ENCODE measurements at places on chromosomes 4 and X. TPM values are rescaled to one million over a fixed set of nuclear protein-coding genes. Genes with fewer than 3 reads are reported as not detected.

- no peak overlapping the region for H3K4me3 ChIP-seq
- no peaks in the 10 kb centered on the region for H3K4me1 ChIP-seq
- H3K27ac ChIP-seq, result no peak overlapping the region
- no peaks in the 10 kb centered on the region for H3K27me3 ChIP-seq
- no peaks in the 10 kb centered on the region for H3K36me3 ChIP-seq
- DNase-seq, result no peak
These were observed 88.6 kb downstream of the CHRNA9 start for GRCh38 chr4:40423735-40424134.

ERAS gene
- not detected for total RNA-seq

LEF1 gene
- total RNA-seq, result 44.4 TPM

ASB5 gene
- not detected for total RNA-seq

CFAP47 gene
- total RNA-seq, result not detected
